ENCODE measurements at places on chromosomes 3 and 15.

GRCh38 chr3:127165036-127165435 is 27.9 kb upstream of the PRR23E start:
- no peak for DNase-seq

GRCh38 chr3:189624130-189624529 is 7.1 kb upstream of the TP63 start:
- no peak for DNase-seq

DNA sequence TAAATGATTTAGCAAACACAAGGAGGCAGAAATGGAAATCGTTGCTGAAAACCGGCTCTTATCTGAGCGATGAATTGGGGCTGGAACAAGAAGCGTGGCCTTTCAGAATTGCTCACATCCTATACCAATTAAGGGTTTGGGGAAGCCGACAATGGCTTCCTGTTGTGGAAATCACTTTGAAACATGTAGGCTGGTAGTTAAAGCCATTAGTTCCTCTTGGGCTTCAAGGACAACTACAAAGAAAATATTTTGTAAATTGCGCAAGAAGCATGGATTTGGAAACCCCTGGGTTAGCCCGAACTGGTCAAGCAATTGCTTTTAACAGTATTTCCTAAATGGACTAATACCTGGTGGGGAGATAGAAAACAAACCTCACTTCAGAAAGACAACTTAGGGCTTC is 182.4 kb downstream of the ADAMTS9 start:
- DNase-seq: no peak

- no peak for DNase-seq
Measured at GRCh38 chr3:79012946-79013362, 754.8 kb downstream of the ROBO1 start.

DNA sequence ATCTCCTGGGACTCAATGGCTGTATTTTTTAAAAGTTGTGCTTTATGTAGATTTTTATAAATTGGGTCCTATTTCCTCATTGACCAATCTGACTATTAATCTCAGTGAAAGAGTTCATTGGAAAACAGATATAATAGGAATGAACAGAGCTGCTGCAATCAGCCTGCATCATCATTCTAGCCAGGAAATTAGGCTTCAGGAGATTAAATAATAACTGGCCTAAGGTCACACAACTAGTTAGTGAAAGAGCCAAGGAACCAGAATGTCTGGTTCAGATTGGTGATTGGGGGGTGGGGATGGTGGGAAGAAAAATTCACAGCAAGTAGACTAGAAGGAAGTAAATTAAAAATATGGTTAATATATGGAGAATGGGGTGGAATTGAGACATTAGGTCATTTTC is 180.9 kb upstream of the ROPN1 start:
- no peak for DNase-seq

- DNase-seq: no peak
Measured at GRCh38 chr15:36479200-36479896, 100.1 kb upstream of the CDIN1 start.

DNA sequence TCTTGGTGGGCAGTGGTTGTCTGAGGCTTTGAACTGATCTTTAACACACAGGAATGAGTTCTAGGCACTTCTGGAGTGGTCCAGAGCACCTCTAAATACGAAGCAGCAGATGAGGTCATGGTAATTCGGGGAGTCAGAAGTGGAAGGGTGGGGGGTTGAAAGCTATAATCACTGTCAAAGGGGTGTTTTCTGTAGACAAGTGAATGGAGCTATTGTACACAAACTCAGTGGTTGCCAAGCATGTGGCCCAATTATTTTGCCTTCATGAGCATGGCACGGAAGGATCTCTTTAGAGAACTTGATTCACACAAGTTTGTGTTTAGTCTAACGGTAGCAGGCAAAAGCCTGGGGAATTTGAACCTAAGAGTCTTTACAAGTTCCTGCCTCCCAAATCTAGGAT is 6.3 kb downstream of the FRMD5 start:
- no peak for DNase-seq

GRCh38 chr15:100252359-100252758 is 89.4 kb downstream of the ADAMTS17 start:
- DNase-seq: no peak

- no peak for DNase-seq
Measured at GRCh38 chr3:128404276-128405068, 62.2 kb downstream of the DNAJB8 start.

- DNase-seq: no peak
Measured at GRCh38 chr3:156535162-156535627, 19.7 kb downstream of the SSR3 start.

DNA sequence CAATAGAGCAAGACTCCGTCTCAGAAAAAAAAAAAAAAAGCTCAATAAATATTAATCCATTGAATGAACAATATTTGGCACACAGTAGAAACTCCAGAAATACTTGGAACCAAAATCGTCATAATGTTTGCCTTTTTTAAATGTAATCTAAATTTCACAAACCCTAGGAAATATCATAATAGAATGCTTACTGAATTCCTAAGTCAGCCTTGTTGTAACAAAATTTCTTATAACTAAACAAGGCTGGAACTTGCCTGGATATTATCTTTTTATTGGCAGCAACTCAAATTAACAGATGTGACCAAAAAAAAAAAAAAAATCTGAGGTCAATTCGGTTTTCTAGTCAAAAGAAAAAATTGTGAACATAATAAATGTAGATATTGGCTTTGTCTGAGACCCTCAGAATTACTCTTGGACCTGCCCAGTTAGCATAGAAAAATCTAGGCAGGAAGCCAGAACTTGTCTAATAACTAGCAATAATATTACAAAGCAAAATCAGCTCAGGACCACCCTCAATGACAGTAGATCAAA is 33.3 kb downstream of the GABPB1 start:
- DNase-seq: no peak

DNA sequence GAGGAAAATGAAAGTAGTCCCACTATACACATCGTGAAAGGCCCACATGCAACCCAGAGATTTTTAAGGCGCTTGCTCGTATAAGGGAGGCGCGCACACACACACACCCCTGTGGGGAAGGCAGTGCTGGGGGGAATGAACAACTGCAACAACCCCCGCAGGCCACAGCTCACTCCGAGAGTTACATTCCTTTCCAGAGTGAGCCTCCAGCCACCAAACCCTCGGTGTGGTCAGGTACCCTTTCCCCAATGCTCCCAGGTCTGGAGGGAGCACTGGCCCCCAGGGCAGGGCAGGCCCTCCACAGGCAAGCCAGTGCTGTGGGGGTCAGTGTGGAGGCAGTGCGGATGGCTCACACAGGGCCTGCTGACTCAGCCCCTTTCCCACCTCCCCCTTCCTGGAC is 115.6 kb downstream of the OCA2 start:
- DNase-seq: no peak

DNA sequence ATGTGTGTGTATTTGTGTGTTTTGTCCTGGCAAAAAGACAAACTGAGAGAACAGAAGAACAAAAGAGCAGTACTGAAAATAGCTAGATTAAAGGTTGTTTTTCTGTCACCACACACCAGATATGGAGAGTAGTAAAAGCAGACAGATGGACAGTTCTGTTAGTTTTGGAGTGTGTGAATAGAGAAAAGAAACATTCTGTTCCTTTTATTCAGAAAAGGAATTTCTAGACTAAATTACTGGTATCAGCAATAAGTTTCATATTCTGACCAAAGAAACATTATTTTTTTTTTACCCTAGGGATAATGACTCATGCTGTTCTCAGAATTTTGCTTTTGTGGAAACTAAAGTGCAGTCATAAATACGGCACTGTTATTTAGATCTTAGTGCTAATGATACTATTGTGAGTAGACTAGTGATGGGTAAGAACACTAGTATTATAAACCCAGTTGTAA is 32.9 kb downstream of the PIK3CA start:
- DNase-seq: no peak

DNA sequence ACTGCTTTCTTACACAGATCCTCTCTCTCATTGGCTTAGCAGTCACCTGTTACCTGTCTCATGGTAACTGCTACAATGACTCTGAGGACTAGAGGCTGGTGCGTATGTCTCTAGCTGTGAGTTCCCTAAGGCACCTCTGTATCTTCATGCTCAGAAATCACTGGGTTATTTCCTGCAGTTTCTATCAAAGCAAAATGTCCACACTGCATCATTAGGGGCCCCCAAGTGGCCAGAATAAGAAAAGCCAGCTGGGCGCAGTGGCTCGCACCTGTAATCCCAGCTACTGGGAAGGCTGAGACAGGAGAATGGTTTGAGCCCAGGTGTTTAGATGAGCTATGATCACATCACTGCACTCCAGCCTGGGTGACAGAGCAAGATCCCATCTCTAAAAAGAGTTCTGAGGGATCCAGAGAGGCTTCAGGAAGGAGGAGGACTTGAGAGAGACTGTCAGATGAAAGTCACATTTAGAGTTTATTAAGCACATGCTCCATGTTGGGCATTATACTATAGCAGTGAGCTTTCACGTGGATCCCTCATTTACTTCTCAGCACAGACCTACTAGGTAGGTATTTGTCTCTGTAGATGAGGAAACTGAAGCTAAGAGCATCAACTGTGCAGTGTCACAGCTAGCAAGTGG is 2.3 kb upstream of the VPS18 start:
- no peak for DNase-seq

- DNase-seq: no peak
Measured at GRCh38 chr3:192033246-192033645, 572.3 kb downstream of the PYDC2 start.

DNA sequence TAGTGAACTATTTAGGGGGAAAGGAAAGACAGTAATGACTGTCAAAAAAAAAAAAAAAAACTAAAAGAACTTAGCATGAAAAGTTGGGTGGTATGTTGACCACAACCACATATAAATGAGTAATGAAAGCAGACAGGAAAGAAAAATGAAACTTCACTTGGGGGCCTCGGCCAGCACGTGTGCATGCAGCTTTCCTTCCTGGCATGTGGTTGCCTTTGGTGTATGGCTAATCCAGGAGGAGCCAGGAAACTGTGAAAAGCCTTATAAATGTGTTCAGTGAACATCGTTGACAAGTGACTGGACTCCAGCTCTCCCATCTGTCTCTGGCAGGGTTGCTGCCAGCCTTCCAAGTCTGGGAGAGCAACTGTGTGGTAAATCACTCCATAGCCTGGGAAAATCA is 195.1 kb downstream of the DTWD1 start:
- DNase-seq: no peak

- no peak for DNase-seq
Measured at GRCh38 chr3:140500473-140500872, 177.4 kb upstream of the TRIM42 start.

- DNase-seq: no peak
Measured at GRCh38 chr3:97009427-97010019, 195.1 kb downstream of the EPHA6 start.

GRCh38 chr3:2896308-2896939 is 213.8 kb downstream of the IL5RA start:
- no peak for DNase-seq

- DNase-seq: no peak
Measured at GRCh38 chr15:39156646-39157250, 424.1 kb upstream of the THBS1 start.

GRCh38 chr3:177598097-177598833 is 401.0 kb upstream of the TBL1XR1 start:
- no peak for DNase-seq

GRCh38 chr15:48940508-48940907 is 23.2 kb downstream of the SHC4 start:
- DNase-seq: no peak

- DNase-seq: peak; percentile 19
Measured at GRCh38 chr3:66499881-66500575, 794 bp downstream of the LRIG1 start.

DNA sequence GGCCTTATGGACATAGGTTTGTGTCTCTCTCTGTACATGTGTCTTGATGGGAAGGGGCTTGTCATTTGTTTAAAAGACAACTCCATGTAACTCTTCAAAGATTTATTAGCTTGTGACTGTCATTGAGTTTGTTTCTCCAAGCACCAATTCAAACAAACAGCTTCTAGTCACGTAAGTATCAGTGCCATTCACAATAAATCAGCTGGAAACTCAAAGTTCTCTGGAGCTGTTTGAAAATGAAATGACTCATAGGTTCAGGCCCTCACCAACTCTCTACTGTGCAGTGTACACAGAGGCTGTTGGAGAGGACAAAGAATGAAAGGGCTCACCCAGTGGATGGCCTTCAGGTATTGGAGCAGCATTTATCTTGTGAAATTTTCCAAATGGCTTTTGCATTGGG is 476.3 kb downstream of the AGBL1 start:
- DNase-seq: no peak

DNA sequence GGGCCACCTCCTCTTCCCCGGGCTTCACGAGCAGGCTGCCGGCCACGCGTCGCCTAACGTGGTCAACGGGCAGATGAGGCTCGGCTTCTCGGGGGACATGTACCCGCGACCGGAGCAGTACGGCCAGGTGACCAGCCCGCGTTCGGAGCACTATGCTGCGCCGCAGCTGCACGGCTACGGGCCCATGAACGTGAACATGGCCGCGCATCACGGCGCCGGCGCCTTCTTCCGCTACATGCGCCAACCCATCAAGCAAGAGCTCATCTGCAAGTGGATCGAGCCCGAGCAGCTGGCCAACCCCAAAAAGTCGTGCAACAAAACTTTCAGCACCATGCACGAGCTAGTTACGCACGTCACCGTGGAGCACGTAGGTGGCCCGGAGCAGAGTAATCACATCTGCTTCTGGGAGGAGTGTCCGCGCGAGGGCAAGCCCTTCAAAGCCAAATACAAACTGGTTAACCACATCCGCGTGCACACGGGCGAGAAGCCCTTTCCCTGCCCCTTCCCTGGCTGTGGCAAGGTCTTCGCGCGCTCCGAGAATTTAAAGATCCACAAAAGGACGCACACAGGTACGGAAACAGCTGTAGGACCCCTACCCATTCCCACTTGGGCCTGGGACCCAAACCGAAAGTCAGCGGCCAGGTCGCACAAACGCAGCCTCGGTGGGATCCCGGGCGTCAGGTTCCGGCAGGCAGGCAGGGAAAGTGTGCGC is 1.5 kb downstream of the ZIC1 start:
- no peak for DNase-seq

DNA sequence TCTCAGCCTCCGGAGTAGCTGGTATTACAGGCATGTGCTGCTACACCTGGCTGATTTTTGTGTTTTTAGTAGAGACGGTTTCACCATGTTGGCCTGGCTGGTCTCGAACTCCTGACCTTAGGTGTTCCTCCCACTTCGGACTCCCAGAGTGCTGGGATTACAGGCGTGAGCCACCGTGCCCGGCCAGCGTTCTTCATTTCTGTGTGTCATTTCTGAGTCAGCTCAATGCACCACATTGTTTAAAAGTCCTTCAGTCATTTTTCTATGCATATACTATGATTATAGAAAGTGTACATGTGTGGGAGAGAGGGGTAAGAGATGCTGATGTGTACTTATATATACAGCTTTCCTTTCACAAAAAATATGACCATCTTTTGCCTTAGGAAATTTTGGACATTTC is 2.1 kb downstream of the QTRT2 start:
- DNase-seq: no peak

GRCh38 chr3:155241579-155241978 is 51.9 kb downstream of the STRIT1 start:
- no peak for DNase-seq

GRCh38 chr3:143158014-143158988 is 38.7 kb downstream of the CHST2 start:
- no peak for DNase-seq

- DNase-seq: peak; percentile 68
Measured at GRCh38 chr3:141243271-141243707, 11.7 kb downstream of the PXYLP1 start.

GRCh38 chr3:117566926-117567325 is 857.3 kb downstream of the TUSC7 start:
- no peak for DNase-seq

- DNase-seq: peak; percentile 75
Measured at GRCh38 chr15:41894791-41895463, 1.1 kb upstream of the SPTBN5 start.
